ENCODE measurements at places on chromosomes 1 and 21.

DNA sequence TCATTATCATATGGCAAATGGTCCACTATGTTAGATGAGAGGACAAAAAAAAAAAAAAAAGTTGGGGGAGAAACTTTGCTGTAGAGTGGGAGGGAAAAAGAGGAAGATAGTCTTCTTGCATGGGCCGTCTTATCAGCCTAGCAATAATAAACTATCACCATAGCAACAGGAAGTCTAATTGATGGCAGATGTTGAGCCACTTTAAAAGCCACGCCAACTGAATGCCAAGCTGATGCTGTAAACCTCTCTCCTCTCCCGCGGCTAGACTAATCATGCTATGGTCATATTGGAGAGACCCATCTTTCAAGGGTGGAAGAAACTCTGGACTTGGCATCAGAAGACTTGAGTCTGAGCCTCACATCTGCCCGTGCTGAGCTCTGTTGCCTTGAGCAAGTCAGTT lies 122.2 kb upstream of the HOOK1 start:
- no peak for DNase-seq

- no peak for DNase-seq
Observed at GRCh38 chr1:167605576-167605975, 24.5 kb upstream of the RCSD1 start.

- no peak for DNase-seq
Observed at GRCh38 chr1:22591576-22591975, 28.3 kb downstream of the EPHA8 start.

- no peak for DNase-seq
Observed at GRCh38 chr21:21034036-21034435, 35.8 kb downstream of the NCAM2 start.

DNA sequence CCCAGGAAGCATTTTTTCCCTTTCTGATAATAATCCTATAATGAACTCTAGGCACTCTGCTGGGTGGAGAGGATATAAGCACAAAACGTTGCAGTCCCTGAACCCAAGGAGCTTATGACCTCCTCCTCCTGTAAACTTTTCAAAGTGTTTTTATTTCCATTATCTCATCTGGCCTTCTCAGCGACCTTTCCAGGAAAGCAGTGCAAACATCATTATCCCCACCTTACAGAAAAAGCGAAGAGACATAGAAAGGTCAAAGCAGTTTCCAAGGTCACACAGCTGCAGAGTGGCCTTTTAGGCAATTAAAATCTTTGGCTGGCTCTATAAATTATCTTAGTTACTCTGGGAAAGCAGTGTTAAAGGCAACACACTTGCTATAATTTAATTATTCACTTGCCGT lies 63.8 kb downstream of the OLFML3 start:
- no peak for DNase-seq

- no peak for DNase-seq
Observed at GRCh38 chr21:16180614-16181013, 450.8 kb downstream of the USP25 start.

GRCh38 chr1:164560556-164560955 lies 1.6 kb downstream of the PBX1 start:
- peak; percentile 41 for DNase-seq

GRCh38 chr1:26036756-26037281 lies 9.1 kb downstream of the SLC30A2 start:
- no peak for DNase-seq
